Kidney glomerular epithelial cell (primary cell): ENCODE measurements at places on chromosomes 6 and 20.
A peak's percentile ranks its signal among the peaks of the same experiment; 100 is the strongest.

- no peak for DNase-seq
Observed at GRCh38 chr20:57943950-57944349, 234.1 kb upstream of the PMEPA1 start.

DNA sequence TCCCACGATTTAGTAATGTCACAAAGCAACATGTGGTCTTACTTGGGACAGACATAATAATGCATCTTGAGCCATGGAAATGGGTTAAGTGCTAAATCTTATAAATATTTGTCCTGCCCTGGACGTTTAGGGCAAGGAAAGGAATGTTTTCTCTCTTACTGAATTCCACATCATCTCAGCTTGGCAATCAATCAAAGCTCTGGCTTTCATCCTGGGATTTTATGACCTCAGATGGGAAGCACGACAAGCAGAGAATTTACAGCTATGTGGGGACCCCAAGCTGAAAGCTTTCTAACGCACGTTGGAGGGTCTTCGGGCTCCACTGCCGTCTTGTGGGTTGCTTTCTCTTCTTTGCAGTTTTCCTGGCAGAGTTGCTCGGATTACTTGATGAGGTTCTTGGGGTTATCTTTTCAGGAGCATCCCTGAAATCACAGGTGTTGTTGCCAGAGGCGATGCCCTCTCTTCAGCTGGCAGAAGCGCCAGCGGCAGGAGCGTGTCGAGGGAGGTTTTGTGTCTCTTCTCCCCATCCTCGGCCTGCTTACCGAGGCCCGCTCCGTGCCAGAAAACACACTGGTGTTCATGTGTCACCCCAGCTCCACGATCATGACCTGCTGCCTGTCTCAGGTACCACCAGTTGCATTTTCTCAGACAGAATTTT is 73.4 kb upstream of the FRMD1 start:
- DNase-seq, result no peak

DNA sequence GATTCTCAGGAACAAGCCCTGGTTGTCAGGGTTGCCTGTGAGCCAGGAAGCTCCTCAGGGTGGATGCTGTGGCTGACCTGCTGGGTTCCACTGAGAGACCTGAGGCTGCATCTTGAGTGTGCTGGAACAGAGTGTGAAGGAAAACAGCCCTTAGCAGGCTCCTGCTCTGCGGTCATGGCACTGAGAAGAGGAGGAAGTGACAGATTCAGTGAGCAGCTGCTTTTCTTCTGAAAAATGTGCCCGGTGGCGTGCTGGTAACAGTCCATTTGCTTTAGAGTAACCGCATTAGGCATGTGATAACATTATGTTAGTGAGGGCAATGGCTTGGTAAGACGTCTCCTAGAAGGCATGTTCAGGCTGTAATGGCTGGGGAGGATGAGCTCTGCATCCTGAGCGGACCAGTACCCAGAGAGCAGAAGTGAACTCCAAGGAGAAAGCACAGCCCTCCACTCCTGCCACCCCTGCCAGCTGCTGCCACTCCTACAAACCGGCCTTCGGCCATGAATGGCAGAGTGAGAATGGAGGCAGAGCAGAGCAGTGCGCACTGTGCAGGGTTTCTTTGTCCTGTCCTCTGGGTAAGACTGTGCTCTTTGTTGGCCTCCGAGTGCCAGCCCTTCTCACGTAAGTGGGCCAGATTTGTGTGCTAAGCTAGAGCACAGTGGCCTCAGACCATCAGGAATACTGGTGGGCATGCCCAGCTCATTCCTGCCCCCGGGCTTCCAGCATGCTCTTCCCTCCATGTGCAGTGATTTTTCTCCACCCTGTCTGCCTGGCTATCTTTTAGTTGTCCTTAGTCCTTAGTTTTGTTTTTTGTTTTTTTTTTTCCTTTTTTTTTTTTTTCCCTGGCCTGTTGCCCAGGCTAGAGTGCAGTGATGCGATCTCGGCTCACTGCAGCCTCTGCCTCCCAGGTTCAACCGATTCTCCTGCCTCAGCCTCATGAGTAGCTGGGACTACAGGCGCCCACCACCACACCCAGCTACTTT is 98.1 kb upstream of the VSTM2L start:
- no peak for DNase-seq

DNA sequence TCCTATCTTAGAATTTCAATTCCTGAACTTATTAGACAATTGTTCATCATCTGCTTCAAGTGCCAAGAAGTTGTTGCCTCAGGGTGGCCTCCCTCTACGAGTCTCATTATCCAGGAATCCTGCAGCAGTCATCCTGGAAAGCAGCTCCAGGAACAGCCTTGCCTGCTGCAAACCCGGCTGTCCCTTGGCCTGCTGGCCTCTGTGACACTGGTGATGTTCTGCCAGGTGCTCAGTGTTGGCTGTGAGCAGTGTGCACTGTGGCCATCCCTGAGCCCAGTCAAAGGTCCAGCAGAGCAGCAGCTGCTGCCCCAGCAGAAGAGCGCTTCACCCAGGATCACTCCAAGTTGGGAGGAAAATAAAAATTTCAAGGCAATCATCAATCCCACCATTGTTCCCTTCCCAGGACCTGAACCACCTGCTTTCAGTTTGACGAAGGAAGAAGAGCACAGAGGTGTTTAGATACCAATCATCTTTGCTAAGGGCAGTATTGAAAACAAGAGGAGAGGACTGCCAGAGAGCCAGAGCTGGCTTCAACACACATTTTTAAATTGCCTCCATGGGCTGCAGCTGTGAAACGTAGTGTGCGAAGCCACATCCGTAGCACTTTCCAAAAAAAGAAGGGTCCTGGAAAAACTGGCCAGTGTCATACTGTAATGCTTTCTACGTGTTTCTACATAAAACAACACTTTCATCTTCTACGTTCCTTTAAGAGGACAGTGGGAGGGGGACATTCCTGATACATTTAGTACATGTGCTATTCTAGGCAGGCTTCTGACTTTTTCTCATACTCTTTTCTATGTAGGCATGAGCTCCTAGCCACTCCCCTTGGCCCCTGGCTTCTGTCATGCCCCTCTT is 7.2 kb upstream of the FAM50B start:
- peak; percentile 6 for DNase-seq

- no peak for DNase-seq
Observed at GRCh38 chr6:156146891-156147290, 630.3 kb upstream of the ARID1B start.

GRCh38 chr6:164151161-164152120 is 736.9 kb downstream of the QKI start:
- no peak for DNase-seq

- DNase-seq, result no peak
Observed at GRCh38 chr20:24317224-24317623, 152.2 kb upstream of the SYNDIG1 start.

- DNase-seq, result no peak
Observed at GRCh38 chr6:4575714-4576113, 200.5 kb upstream of the CDYL start.

GRCh38 chr6:166782520-166782919 is 155.5 kb upstream of the RPS6KA2 start:
- DNase-seq, result no peak

GRCh38 chr6:122222761-122223160 is 176.7 kb upstream of the HSF2 start:
- no peak for DNase-seq

- DNase-seq, result no peak
Observed at GRCh38 chr20:10713161-10713560, 39.4 kb upstream of the JAG1 start.

DNA sequence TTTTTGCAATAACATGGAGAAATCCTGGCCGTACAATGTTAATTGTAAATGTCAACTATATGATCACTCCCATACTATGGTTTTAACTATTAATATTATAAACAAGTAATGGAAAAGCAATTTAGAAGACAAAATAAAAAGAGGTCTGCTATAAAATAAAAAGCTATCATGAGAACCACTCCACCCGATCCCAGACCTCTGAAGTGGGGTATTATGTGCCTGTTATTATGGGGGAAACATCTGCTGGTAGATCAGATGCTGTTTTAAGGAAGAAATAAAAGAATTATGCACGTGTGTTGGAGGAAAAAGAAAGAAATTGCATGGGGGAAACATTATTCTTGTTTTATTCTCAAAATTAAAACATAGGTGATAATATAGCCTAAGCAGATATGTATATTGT is 615.7 kb upstream of the ARID1B start:
- no peak for DNase-seq

DNA sequence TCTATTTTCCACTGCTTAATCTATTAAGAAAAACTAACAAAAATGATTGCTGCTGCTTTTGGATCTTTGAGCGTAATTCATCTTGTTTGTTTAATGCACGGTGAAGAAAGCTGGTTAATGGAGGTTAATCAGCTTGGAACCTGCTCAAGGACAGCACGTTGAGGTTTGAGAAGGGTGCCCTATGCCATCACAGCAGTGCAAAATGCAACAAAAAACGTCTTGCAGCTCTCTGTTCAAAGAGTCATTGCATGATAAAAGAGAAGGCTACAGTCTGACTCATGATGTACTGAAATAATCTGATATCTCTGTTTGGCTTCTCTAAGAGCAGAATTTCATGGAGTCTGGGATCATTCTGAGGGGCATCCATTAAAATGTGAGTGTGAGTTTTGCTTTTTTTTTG is 80.6 kb upstream of the PREP start:
- no peak for DNase-seq

DNA sequence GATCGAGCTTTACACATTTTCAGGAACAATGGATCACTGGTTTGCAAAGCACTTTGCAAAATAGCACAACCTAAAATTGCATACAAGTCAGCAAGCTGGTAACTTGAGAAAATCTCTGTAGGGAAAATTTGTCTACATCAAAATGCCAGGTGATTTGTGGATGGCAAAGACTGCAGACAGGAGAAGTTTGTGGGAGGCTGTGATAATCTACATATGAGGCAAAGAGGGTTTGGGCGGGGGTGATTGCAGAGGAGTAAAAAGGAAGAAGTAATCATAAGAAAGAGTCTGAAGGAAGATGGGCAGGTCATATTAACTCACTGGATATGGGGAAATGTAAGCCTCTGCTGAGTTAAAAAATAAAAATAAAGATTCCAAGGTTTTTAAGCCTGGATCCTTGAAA is 166.3 kb upstream of the STXBP5 start:
- no peak for DNase-seq

DNA sequence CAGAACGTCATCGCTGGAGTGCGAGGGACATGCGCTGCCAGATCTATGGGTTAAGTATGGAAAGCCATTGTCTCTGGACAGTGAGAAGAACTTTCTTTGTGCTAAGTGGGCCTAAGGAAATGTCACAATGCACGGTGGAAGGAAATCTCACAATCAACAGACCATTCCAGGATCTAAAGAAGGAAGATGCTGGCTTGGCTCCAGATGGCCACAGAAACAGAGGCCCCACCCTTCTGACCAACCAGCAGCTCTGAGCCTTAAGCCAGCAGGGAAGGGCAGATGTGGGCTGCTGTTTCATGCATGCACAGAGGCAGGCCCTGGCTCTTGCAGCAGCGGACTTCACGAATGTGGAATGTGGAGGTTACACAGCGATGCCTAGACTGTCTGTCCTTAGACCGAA is 156.3 kb downstream of the SOBP start:
- no peak for DNase-seq

- peak; percentile 96 for DNase-seq
Observed at GRCh38 chr6:3797231-3798054, 45.9 kb upstream of the PXDC1 start.

GRCh38 chr20:20261159-20261558 is 106.7 kb upstream of the INSM1 start:
- DNase-seq, result no peak

GRCh38 chr6:43627008-43627825 is 1.8 kb downstream of the GTPBP2 start:
- peak; percentile 91 for DNase-seq

DNA sequence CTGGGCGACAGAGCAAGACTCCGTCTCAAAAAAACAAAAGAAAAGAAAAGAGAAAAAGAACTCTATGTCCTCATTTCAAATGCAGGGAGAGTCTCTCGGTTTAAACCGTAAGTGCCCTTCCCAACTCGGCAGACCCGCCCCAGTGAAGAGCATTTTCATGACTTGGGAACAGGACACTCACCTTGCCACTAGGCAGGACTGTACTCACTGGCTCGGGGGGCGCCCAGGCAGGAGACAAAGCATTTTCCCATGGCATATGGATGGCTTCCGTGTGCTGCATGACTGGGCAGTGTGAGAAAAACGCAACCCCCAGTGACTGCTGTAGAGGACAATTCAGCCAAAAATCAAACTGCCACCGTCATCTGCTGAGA is 23.7 kb upstream of the MRGBP start:
- no peak for DNase-seq

DNA sequence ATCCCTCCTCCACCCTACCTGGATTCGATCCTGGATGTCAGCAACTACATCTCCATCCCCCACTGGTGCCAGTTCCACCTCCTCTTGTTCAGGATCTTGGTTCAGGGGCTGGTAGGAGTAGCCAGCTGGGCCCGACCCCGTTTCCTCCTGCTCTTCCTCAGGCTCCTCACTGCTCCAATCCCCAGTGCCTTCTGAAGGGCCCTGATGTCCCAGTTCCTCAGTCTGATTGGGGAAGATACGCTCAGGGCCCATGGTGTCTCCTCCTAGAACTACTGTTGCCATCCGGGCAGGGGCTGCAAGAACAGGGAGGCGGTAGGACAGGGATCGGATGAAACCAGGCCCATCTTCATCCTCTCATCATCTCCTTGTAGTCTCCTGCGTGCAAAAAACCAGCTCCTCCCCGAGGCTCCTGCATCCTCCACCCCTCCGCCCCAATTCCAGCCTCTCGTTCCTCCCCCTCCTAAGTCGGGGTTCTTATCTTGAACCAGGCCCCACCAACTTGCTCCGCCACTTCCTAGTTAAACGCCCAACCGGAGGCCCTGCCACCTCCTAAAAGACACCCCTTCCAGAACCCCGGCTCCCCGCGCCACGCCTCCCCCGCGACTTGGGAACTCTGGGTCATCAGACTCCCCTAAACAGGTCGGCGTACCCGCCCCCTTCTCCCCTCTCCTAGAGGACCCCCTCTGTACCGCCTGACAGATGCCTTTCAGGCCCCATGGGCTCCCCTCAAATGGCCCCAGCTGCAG is 476 bp downstream of the MEA1 start:
- no peak for DNase-seq

- DNase-seq, result no peak
Observed at GRCh38 chr6:142320366-142320765, 18.6 kb downstream of the ADGRG6 start.

DNA sequence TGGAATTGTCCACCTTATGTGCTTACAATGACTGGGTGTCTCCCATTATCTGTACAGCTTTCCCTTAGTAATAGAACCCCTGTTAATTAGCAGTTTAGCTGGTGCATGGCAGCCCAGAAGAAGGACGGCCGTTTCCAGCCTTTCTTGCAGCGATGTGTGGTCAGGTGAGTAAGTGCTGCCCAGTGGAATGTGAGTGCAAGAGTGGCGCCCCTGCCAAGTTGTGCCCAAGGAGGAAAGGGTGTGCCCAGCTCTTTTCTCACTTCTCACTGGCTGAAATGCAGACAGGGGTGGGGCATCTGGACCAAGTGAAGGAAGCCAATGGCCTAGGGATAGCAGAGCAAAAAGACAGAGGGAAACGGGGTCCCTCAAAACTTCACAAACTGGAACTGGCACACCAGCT is 296.8 kb downstream of the PREX1 start:
- DNase-seq, result peak; percentile 3

DNA sequence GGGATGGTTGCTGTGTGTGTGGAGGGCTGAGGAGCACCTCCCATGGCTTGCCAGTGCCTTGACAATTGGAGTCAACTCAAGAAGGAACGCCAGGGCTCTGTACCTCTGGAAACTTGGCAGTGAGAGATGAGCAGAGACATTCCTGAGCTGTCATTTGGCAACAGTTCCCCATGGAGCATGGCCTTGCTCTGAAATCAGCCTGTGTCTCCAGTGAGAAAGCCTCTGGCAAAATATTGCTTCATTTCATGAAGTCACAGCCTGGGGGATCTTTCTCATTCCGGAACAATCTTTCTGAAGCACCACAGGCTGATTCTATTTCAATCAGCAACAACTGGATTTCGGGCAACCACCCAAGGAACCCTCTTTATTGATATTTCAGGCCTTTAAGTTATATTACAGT is 52.2 kb upstream of the FNDC1 start:
- no peak for DNase-seq

- DNase-seq, result no peak
Observed at GRCh38 chr20:21632735-21633053, 72.8 kb upstream of the PAX1 start.
